SJCRH30 (cell line): ENCODE measurements at places on chromosomes 4 and X. TPM values are rescaled to one million over a fixed set of nuclear protein-coding genes. Genes with fewer than 3 reads are reported as not detected.

- H3K36me3 ChIP-seq: no peaks in the 10 kb centered on the region
- no peak for DNase-seq
- H3K4me3 ChIP-seq: no peak overlapping the region
- no peaks in the 10 kb centered on the region for H3K27me3 ChIP-seq
- H3K27ac ChIP-seq: no peak overlapping the region
These were observed 40.5 kb downstream of the ZCCHC12 start for GRCh38 chrX:118864063-118864635.

DNA sequence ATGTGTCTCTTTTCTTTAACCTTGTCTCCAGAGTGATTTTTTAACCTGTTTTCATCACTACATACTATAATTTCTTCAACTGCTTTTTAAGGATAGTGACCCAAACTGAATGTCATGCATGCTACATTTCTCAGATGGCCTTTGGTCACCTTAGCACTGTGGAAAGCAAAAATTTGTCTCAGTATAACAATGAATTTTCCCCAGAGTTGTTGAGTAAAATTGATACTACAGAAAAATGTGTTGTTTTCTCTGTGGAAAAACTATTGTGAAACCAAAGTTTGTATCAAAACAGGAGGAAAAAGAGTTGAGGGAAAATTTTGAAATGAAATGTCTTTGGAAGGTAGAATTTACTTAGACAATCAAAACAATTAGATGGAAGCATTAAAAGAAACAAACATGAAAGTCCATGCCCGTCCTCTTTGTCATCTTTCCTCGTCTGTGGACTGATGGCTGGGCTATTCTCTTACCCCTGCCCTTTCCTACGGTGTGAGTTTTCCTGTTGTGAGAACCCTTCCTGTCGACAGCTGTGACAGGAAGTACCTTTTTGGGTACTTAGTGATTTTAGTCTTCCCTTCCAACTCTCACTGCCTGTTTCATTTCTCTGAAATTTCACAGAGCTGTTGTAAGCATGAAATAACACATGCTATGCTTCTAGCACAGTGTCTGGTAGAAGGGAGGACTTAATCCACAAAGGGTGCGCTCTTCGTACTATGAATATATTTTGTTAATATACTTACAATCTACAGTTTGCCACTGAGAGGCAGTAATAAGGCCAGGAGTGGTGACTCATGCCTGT, 50.8 kb downstream of the LRP2BP start:
- H3K27ac ChIP-seq: no peak overlapping the region
- no peaks in the 10 kb centered on the region for H3K36me3 ChIP-seq
- H3K4me3 ChIP-seq: no peak overlapping the region
- H3K27me3 ChIP-seq: no peaks in the 10 kb centered on the region

DNA sequence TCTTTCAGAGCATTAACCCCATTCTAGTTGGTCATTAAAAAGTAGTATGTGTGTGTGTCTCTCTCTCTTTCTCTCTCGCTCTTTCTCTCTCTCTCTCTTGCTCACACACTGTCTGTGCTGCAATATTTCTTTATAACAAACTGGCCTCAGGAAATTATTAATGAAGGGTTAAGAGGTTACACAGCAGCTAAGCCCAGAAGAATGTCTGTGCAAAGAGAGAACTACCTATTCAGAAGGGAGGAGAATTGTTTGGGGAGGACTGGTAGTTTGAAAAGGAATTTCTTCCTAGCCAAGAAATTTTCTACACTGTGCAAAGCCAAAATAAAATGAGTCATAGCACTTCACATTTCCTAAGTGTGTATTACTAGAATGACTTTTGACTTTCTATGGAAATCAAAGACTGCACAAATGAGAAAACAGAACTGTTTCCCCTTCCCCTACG, 22.2 kb downstream of the PDGFC start:
- no peaks in the 10 kb centered on the region for H3K36me3 ChIP-seq
- DNase-seq: no peak
- H3K4me1 ChIP-seq: peaks cover 13% of the 10 kb centered on the region

DNA sequence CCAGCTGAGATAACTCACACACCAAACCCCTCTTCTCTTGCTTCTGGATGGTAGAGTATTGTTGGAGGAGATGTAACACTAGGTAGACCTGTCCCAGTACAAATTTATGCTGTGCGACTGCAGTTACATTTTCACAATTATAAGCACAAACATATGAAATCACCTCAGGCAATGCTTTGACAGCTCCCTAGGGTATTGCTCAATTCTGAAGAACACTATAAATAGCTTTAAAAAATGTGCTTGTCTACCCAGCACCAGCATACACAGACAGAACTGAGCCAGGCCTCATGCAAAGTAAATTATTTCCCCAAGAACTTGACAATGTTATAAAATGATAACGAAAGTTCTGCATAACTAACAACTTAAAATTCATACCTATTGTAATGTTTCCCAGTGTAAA, 1999.1 kb upstream of the ADGRL3 start:
- no peak overlapping the region for H3K27ac ChIP-seq
- H3K27me3 ChIP-seq: no peaks in the 10 kb centered on the region
- no peak for DNase-seq
- H3K36me3 ChIP-seq: no peaks in the 10 kb centered on the region
- peaks cover 4% of the 10 kb centered on the region; the same call in 1 of the 2 replicates for H3K4me1 ChIP-seq
- H3K4me3 ChIP-seq: no peak overlapping the region

- DNase-seq: no peak
- no peak overlapping the region for H3K27ac ChIP-seq
- no peaks in the 10 kb centered on the region for H3K4me1 ChIP-seq
These were observed 145.5 kb downstream of the ANXA5 start for GRCh38 chr4:121551271-121551670.

Gene MYOZ2
- 1.5 and 1.6 TPM in 2 replicates for total RNA-seq
